ENCODE measurements at places on chromosomes 3 and 15.

DNA sequence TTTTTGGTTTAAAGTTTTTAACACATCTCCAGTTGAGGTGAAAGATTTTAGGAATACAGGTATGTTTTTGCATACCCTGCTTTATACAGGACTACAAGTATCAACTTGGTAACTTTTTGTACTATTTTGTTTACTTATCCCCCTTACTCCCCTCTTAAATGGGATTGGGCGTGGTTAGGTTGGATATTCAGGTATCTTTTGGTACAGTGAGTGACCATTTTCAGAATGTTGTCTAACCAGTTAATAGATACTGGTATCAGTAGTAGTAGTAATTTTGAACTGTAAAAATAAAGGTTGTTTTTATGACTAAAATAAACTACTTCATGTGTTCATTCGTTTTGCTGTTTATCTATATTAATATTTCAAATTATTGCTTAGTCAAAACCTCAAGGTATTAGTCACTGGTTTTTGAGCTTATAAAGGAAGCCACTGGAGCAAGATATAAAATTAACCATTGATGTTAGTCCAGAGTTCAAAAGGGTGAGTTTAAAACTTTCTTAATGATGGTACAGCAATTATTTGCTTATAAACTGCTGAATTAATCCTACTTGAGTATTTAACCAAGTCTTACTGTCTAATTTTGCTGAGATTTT is 3.3 kb downstream of the MME start:
- no peak for DNase-seq

DNA sequence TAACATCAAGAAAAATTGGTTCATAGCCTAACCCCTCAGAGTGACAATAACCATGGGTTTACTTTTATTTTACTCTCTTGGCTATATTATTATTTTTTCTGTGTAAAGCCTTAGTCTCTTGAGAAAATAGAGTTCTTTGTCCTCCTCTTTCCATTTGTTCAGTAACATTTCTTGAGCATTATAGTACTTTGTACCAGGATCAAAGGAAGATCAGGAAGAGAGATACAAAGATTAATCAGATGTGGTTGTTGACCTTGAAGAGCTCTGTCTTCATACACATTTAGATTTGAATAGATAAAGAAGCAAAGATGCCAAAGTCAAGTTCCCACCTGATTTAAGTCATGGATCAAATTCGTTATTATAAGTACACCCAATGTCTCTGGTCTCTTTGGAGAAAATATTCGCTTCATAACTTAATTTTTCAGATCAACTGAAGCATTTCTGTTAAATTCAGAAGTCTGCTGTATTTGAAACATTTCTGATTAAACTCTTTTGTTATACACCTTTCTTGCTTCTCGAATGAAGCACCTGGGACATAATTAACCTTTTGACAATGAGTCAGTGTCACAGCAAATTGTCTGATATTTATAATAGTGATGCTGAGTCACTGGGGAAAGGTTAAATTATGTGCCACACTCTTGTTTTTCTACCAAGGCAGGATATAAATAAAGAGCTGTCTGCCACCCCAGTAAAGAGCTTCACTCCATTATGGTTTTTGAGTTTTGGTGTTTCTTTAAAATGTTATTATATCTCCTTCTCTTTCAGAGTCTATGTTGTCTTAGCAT is 100.2 kb downstream of the GHSR start:
- no peak for DNase-seq

DNA sequence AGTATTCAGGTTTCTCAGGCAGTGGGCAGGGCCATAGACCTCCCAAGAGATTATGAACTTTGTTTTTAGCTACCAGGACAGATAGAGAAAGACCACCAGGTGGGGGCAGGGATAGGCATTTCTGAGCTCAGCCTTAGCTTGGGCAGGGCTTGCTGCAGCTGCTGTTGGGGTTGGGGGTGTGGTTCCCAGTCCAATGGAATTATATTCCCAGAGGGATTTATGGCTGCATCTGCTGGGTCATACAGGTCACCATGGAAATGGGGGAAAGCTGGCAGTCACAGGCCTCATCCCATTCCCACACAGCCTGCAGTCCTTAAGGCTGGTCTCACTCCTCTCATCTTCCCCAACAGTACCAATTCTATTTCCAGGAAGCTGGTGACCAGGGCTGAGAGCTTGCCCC is 144.6 kb upstream of the ZPLD1 start:
- no peak for DNase-seq

GRCh38 chr15:89533861-89534544 is 37.6 kb upstream of the RHCG start:
- no peak for DNase-seq

DNA sequence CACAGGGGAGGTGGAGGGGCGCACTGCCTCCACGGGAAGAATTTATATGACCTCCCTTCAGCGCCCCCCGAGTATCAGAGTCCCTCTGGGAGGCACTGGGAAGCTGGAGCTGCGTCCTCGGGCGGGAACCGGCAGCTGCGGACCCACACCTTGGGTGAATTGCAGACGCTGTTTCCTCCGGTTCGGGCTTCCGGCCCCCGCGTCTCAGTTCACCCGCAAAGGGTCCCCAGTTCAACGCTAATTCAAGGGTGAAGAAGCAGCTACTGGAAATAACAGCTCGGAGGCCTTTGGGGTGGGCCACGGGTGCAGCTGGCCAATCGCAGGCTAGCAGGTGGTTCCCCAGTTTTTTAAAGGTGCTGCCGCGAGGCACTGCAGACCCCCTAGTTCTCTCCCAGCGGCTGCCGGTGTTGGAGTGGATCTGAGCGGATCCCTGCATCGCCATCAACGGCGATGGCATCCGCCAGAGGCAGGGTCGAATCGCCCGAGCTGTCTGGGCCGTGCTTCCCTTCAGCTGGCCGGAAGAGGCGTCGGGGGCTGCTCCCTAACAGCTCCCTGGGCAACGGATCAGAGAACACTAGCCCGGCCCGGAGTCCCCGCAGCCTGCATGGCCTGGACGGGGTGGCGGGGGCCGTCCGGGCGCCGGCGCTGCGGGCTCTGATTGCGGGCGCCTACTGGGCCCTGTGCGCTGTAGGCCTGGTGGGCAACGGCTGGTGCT is 19.4 kb upstream of the ADAMTS7 start:
- DNase-seq: no peak

GRCh38 chr3:161266731-161267150 is 45.6 kb downstream of the NMD3 start:
- no peak for DNase-seq

- DNase-seq: no peak
Measured at GRCh38 chr15:62404194-62404985, 239.3 kb upstream of the C2CD4B start.

GRCh38 chr3:24810881-24811280 is 316.2 kb upstream of the THRB start:
- no peak for DNase-seq

DNA sequence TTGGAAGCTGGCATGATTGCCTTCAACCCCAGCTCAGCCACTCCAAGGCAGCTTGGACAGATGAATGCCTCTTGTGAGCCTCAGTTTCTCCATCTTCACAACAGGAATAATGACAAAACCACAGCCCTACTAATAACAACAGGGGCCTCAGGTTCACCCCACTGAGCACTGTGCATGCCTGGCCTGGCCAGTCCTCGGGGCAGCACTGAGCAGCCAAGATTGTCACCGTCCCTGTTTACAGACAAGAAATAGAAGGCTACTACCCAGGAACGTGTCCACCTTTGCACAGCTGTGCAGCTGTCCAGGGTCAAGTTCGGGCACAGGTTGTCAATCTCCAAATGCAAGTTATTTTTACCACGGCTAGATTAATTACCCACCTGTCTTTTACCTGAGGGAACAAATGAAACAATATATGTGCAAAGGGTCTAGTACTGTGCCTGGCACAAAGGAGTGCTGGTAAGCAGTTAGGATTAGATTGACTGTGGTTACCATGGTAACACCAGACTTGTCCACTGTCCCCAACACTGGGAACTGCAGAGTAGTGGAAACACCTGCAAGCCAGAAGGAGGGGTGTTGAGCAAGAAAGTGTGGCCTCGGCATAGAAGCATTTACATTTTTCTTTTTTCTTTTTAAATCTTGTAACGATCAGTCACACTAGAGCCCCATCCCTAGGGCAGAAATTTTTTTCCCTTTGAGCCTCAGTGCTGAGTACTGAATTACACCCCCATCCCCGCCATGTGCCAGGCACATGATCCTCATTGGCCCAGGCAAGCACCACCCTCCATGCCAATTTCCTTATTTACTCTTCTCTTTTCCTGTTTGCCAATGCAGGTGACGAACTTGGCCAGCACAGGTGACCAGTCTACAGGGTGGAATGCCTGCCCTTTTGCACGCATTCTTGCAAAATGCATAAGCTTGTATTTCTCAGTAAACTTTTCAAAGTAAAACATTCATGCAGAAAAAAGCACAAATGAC is 66.3 kb upstream of the SLC6A6 start:
- DNase-seq: no peak

DNA sequence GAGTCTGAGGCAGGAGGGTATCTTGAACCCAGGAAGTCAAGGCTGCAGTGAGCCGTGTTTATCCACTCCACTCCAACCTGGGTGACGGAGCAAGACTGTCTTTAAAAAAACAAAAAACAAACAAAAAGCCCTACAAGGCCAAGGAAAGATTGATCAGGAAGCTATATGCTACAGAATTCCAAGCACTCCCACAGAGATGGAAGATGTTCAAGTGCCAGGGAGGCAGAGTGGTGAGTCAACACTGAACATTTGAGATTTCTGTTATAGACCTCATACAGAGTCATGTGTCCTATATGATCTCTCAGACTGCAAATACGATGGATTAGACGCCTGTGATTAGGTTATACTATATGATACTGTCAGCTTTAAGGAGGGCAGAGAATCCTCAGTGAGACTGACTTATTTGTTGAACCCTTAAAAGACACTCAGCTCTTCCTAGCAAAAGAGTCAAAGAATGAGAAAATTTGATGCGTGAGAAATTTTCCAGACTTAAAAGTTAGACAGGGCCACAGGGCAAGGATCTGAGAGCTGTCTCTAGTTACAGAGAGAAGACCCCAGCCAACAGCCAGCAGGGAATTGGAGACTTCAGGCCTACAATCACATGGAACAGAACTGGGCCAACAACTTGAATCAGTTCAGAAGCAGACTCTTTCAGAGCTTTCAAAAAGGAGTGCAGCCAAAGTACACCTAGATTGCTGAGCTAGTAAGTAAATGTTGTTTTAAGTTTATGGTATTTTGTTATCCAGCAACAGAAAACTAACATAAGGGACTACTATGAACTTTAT is 107.6 kb downstream of the PIK3CB start:
- no peak for DNase-seq

GRCh38 chr3:125141596-125142419 is 70.7 kb downstream of the SLC12A8 start:
- DNase-seq: no peak
